ENCODE measurements at places on chromosomes 12 and 14. TPM values are rescaled to one million over a fixed set of nuclear protein-coding genes. Genes with fewer than 3 reads are reported as not detected.

Gene ARL1
- 70.2 TPM for total RNA-seq

Gene NR1H4
- total RNA-seq: not detected

DNA sequence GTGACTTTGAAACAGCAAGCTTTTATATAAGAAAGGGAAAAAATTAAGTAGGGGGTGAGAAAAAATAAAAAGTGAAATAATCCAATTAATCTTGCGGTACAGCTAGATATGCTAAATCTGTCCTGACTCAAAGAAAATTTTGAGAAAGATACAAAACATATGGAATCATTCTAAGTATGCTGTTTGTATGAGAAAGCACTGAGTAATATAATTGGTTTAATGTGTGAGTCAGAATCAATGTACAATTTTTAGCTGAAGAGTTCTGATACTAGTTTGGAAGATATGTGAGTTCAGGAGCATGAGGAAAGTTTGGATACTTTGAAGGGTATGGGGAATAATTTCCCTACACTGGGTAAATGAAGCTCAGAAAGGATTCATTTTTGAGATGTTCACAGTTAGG lies 190.9 kb upstream of the RASSF8 start:
- H3K27me3 ChIP-seq: no peaks in the 10 kb centered on the region
- no peak overlapping the region for H3K27ac ChIP-seq
- no peak overlapping the region for H3K4me3 ChIP-seq
- no peaks in the 10 kb centered on the region for H3K4me1 ChIP-seq
- H3K36me3 ChIP-seq: no peaks in the 10 kb centered on the region

DNA sequence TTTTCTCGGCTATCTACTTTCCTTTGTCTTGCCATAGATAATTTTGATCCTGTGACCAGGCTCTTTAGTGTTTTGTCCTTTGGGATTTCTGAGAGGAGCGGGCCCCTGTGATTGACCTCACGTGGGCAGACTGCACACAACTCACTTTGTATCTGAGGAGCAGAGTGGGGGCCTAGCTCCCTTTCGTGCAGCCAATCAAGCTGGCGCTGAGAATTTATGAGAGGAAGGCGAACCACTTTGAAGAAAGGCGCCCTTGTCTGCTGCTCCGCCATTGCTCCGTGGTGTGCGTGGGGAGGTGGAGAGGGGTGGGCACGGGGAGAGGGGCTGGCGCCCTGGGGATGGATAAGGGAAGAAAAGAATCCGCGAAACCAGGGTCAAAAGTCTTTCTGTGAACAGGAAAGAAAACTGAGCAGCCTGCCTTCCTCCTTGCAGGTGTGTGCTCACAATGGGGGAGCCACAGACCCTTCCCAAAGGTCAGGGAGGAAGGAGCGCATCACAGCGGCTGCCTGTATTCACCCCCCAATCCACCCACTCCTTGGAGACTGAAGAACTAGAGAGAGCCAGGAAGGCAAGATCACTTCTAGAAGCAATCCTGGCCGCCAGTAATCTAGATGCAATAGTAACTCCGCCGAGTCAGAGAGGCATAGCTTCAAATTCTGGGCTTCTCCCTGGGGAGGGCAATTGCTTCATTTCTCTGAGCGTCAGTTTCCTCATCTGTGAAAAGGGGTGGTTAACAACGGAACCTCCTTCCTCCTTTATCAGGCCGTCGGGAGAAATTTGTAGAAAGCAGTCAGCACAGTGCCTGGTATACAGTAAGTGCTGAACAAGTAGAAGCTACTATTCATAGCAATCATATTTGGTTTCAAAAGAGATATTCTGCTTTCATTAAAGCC lies 24.9 kb upstream of the MED13L start:
- DNase-seq: no peak
- no peaks in the 10 kb centered on the region for H3K36me3 ChIP-seq
- H3K27ac ChIP-seq: no peak overlapping the region
- no peak overlapping the region for H3K4me3 ChIP-seq
- H3K4me1 ChIP-seq: no peaks in the 10 kb centered on the region

DNA sequence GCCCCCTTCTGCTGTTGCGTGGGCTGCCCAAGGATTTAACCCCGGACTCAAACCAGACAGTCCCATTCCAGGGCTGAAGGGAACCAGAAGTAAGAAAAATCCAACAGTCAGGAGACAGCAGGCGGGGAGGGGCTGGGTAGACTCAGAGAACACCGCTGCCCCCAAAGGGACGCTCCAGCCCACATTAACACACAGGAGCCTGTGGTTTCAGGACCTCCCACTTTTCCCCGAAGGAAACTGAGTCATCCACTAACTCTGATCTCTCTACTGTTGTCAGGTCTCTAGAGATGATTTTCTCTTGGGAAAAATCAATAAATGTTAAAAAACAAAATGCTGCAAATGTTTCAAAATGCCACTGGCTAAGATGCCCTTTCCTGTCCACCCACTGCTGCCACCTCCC lies 41.6 kb downstream of the FBXO21 start:
- no peaks in the 10 kb centered on the region for H3K27me3 ChIP-seq
- H3K4me1 ChIP-seq: no peaks in the 10 kb centered on the region
- DNase-seq: no peak
- no peak overlapping the region for H3K27ac ChIP-seq
- peaks cover 4% of the 10 kb centered on the region for H3K36me3 ChIP-seq

Gene SPTB
- 374 TPM for total RNA-seq

DNA sequence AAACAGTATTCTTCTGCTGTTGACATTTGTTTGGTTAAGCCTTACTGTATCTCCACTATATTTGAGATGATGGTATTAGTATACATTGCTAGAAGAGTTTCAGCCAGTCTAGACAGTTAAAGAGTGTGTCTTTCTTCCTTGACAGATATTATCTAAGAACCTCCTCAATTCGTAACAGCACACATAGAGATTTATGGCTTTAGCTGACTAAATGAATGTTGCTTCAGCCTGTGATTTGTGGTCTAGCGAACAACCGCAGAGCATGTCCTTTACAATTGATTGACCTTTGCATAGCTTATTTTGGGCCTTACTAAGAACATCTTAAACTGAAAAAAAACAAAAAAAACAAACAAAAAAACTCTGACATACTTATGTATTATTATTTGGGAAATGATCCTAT lies 122.2 kb downstream of the DAAM1 start:
- H3K4me3 ChIP-seq: no peak overlapping the region
- peaks cover 7% of the 10 kb centered on the region for H3K4me1 ChIP-seq
- H3K27me3 ChIP-seq: no peaks in the 10 kb centered on the region
- no peaks in the 10 kb centered on the region for H3K36me3 ChIP-seq

DNA sequence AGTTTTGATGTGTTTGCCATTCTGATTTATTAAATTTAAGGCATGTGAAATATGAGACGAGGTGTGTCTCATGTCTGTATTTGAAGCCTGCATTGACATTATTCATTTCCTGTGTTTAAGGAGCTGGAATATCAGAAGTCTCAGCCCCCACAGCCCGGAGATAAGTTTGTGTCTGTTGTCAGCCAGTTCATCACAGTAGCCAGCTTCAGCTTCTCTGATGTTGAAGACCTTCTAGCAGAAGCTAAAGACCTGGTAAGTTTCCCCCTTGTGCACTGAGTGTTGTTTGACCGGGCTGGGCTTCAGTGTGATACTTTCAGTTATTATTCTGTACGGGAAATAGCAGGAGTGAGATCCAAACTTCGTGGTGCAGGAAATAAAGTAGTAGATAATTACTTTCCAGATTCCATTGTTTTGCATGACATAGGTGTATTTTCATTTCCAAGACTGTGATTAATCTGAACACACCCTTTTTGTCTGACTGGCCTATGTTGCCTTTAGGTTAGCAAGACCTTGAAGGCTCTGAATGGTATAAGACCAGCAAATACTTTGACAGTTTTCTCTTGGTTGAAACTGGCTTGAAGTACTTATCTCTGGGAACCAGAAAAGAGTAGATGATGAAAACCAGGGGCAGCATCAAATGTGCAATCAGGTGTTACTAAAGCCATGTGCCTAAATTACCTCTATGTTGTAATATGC lies 101.5 kb downstream of the GPR135 start:
- H3K4me1 ChIP-seq: peaks cover 25% of the 10 kb centered on the region
- H3K27me3 ChIP-seq: no peaks in the 10 kb centered on the region
- H3K4me3 ChIP-seq: no peak overlapping the region

GRCh38 chr12:100163416-100164152 lies 20.9 kb upstream of the BLTP3B start:
- H3K27me3 ChIP-seq: no peaks in the 10 kb centered on the region
- peaks cover 5% of the 10 kb centered on the region for H3K4me1 ChIP-seq
- H3K4me3 ChIP-seq: peak overlapping the region; percentile 54
- DNase-seq: peak; percentile 73

GRCh38 chr14:70698288-70698687 lies 56.6 kb downstream of the TTC9 start:
- no peaks in the 10 kb centered on the region for H3K27me3 ChIP-seq
- no peak for DNase-seq
- no peak overlapping the region for H3K4me3 ChIP-seq
- no peaks in the 10 kb centered on the region for H3K36me3 ChIP-seq
- no peaks in the 10 kb centered on the region for H3K4me1 ChIP-seq

DNA sequence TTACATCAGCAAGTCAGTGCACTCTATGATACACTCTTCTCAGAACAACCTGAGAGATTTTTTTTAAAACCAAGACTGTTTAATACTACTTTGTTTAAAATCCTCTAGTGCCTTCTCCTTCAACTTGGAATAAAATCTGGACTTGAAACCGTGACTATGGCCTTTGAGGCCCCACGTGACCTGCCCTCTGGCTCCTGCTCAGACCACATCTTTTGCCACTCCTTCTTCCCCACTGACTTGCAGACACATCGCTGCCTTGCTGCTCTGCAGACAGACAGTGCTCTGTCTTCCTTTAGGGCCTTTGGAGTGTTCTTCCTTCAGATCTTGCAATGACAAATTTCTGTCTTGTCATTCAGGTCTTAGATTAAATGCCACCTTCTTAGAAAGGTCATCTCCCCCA lies 48.5 kb downstream of the TTC8 start:
- H3K4me1 ChIP-seq: no peaks in the 10 kb centered on the region
- H3K27me3 ChIP-seq: no peaks in the 10 kb centered on the region
- no peaks in the 10 kb centered on the region for H3K36me3 ChIP-seq
- no peak overlapping the region for H3K4me3 ChIP-seq
- H3K27ac ChIP-seq: no peak overlapping the region

Gene IL22
- not detected for total RNA-seq

Gene ADAMTS20
- not detected for total RNA-seq

Gene P2RX7
- total RNA-seq: 0.17 TPM

GRCh38 chr12:108346727-108347710 lies 7.9 kb upstream of the CMKLR1 start:
- H3K36me3 ChIP-seq: no peaks in the 10 kb centered on the region
- H3K4me1 ChIP-seq: no peaks in the 10 kb centered on the region
- H3K27me3 ChIP-seq: no peaks in the 10 kb centered on the region
- no peak for DNase-seq
- H3K27ac ChIP-seq: no peak overlapping the region

Data from psoas muscle (tissue), 8 donors.